T-cell (primary cell): ENCODE measurements at places on chromosomes 2 and 18. TPM values are rescaled to one million over a fixed set of nuclear protein-coding genes. Genes with fewer than 3 reads are reported as not detected.

DNA sequence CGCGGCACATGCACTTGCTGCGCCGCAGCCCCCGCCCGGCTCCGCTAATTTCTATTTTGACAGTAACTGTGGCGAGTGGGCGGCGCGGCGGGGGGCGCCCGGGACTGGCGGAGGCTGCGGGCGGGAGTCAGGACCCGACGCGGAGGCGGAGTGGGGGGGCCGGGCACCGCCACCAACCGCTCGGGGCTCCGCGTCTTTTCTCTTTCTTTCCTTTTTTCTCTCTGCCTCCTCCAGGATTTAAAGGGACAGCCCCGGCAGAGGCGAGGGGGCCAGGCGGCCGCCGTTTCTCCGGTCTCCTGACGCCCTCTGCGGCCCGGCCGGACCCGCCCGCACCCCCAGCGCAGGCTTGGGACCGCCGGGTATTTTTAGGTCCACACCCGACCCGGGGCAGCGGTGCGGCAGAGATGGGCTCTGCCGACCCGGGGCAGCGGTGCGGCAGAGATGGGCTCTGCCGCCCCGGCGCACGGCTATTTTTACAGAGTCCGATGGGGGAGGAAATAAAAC, 460 bp upstream of the ZBTB7C start:
- H3K4me3 ChIP-seq, result peak overlapping the region; percentile 74
- peak; percentile 2 for DNase-seq
- H3K27me3 ChIP-seq, result peaks cover 27% of the 10 kb centered on the region
- no peak overlapping the region for H3K27ac ChIP-seq
- H3K4me1 ChIP-seq, result peaks cover 18% of the 10 kb centered on the region
- H3K36me3 ChIP-seq, result no peaks in the 10 kb centered on the region

GRCh38 chr2:96537734-96538486, 1.4 kb downstream of the ARID5A start:
- peak overlapping the region; percentile 82 for H3K4me3 ChIP-seq
- H3K4me1 ChIP-seq, result peaks cover 62% of the 10 kb centered on the region
- peak overlapping the region; percentile 97 for H3K27ac ChIP-seq
- peaks cover 23% of the 10 kb centered on the region for H3K36me3 ChIP-seq
- no peaks in the 10 kb centered on the region for H3K27me3 ChIP-seq
- peak; percentile 79 for DNase-seq

DNA sequence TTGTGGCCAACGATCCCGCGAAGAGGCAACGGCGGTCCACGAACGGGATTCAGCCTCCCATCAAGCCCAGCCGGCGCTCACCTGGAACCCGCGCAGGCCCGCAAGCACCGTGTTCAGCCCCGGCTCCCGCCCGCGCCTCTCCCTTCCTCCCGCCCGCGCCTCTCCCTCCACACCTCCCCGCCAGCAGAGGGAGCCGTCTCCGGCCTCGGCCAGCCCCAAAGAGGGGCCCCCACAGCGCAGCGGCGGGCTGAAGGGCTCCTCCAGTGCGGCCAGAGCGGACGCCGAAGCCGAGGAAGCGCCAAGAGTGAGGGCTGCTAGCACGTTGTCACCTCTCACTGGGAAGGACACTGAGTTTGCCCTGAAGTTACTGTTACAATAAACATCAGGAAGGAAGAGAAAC, 55.3 kb upstream of the LAPTM4A start:
- DNase-seq, result no peak
- no peaks in the 10 kb centered on the region for H3K4me1 ChIP-seq
- H3K36me3 ChIP-seq, result no peaks in the 10 kb centered on the region
- H3K27me3 ChIP-seq, result peaks cover 45% of the 10 kb centered on the region
- no peak overlapping the region for H3K27ac ChIP-seq

DNA sequence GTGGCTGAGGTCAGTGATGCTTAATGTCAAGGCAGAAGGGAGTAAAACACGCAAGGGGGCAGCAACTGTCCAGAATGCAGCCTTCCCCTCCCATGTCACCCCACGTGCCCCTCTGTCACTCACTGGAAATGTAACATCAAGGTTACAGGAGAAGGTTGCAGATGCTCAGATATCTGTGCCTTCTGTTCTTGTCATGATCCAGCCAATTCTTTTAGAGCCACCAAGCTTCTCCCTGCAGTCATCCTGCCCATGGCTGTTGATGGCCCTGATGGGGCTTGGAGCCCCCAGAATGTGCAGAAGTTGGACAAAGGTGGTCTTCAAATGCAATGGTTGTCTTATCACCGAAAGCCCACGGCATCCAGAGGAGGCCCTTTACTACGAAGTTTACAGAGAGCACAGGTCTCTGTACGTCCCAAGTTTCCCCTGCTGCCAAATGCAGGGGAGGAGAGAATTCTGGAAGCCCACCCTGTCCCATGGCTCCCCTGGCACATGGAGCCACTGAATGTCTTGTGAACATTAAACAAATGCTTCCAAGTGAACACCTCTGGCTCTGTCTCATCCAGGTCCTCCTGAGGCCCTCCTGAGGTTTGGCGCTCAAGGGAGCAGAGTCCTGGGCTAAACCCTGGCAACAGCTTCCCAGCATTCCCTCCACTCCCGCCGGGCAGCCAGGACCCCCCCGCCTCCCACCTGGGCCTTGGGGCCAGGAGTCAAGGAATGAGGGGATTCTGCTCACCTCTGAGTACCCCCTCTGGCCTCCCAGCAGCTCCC, 4.5 kb upstream of the GPR55 start:
- H3K4me3 ChIP-seq, result no peak overlapping the region
- no peak for DNase-seq
- H3K27me3 ChIP-seq, result no peaks in the 10 kb centered on the region
- H3K27ac ChIP-seq, result no peak overlapping the region

Gene CYS1
- not detected for total RNA-seq

Gene NOL4
- total RNA-seq, result not detected
